Diencephalon (tissue), 1 donor: ENCODE measurements at places on chromosomes 1 and 21. TPM values are rescaled to one million over a fixed set of nuclear protein-coding genes. Genes with fewer than 3 reads are reported as not detected.

The CFHR2 gene
- not detected for total RNA-seq

The CD101 gene
- total RNA-seq, result 1.6 TPM

The LAPTM5 gene
- 10.1 TPM for total RNA-seq

The AMY2B gene
- 79.4 TPM for total RNA-seq

The OR6K2 gene
- total RNA-seq, result not detected

The CD1B gene
- not detected for total RNA-seq

The DIRAS3 gene
- total RNA-seq, result 23.1 TPM

The RBM8A gene
- total RNA-seq, result 74.5 TPM

The ACP6 gene
- total RNA-seq, result 14.5 TPM

The INTS3 gene
- total RNA-seq, result 47.5 TPM

The FAM177B gene
- total RNA-seq, result 0.23 TPM

The GPR153 gene
- total RNA-seq, result 33.2 TPM

The CCDC28B gene
- 23.5 TPM for total RNA-seq

The CELA3A gene
- total RNA-seq, result not detected

The LRRC38 gene
- 0.46 TPM for total RNA-seq

The CFHR5 gene
- total RNA-seq, result not detected

The PLA2G2F gene
- not detected for total RNA-seq

The HSD3B2 gene
- total RNA-seq, result not detected

The ZSWIM5 gene
- 22.1 TPM for total RNA-seq

The VWA1 gene
- 5.3 TPM for total RNA-seq

The GFI1 gene
- total RNA-seq, result not detected

The TTC4 gene
- 19.6 TPM for total RNA-seq
